ENCODE measurements at places on chromosomes 5 and 9.

- DNase-seq, result no peak
These were observed 4.3 kb upstream of the TRIO start for GRCh38 chr5:14138608-14139540.

DNA sequence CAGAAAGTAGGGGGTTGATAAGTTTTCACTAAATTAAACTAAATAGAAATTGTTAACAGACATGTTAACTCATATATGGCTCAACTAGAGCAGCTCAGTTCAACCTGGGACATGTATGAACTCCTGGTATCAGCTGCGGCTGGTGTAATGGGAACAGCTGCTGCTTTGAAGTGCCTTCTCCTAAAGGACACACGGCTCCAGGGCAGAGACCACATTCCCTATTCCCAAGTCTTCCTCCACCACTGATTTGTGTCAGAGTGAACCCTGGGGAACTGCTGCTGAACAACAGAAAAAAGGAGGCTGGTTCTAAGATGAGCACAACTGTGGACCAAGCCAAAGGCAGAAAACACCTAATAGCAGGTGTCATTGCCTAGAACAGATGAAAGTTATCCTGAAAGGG, 71.1 kb downstream of the MAPKAP1 start:
- DNase-seq, result no peak

GRCh38 chr5:130331332-130331731, 427.1 kb downstream of the CHSY3 start:
- DNase-seq, result no peak

DNA sequence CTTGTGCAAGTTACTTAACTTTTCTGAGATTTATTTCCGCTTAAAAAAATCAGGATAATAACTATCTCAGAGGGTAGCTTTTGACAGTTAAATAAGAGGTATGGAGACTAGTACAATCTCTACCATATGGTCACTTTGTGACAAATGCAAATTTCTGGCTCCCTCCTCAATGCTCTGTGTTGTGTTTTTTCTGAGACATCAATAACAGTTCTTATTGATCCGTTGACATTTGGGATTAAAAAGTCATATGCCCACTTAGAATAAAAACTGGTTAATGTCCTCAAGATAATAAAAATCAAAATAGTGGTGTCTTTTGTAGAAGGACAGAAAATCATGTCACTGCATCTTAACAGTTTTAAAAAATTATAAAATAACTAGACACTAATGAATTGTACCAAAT, 24.7 kb upstream of the LNPEP start:
- no peak for DNase-seq

DNA sequence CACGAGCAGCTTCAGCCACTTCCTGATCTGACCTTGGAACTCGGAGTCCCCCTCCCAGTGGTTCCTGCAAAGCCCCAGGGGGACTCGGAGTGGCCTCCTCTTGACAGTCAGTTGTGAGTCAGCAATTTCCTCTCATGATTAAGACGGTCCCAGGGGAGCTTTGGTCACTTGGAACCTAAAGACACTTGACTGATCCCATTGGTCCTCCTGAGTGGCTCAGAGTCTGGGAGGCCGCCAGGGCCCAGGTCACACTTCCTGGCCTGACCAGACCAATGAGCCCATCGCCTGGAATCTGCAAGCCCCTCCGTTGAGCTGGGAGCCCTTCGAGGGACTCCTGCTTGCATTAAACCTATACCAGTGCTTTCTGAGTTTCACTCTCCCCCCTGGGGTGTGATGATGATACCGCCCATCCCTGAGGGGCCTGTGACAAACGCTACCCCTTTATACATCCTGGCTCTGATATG, 29.1 kb downstream of the TSPAN17 start:
- no peak for DNase-seq

All from activated T-cell treated with anti-CD3 and anti-CD28 coated beads, Interleukin-2, amount 50 U/mL, for 24 hours (primary cell).